ENCODE measurements at places on chromosomes 2 and 18.

GRCh38 chr2:116057538-116057937 is 1615.1 kb downstream of the DPP10 start:
- DNase-seq: no peak

DNA sequence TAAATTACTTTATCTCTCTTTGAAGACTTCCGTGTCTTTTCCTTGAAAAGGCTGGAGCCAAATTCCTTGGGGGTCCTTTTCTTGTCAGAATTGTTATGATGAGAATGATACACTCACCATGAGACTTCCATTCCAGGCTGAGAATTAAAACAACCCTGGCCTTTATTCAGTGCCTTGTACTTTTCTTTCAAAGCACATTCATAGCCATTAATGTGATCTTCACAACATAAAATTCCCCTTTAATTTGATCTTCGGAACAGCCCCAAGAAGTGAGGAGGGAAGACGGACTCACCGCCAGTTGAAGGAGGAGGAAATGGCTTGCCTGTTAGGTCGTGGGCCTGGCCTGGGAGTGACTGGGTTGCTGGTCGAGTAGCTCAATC is 127.3 kb downstream of the DDX1 start:
- DNase-seq: no peak

DNA sequence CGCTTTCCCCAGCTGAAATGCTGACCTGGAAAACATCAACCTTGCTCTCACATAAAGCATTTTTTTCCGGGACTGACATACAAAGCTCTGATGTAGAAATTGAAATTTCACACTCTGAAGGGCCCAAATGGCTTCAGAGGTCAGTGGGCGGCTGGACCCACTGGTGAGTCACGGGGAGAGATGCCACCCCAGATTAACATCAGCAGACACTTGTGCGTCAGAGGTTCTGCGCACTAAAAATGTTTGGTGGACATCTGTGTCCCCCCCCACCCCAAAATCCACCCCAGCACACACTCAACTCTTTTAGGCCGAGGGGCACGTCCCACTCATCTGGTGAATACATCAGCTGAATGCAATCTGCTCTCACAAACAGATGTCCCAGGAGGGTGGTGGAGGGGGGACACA is 208.9 kb downstream of the ASB1 start:
- no peak for DNase-seq

GRCh38 chr2:105928563-105928962 is 183.9 kb downstream of the NCK2 start:
- no peak for DNase-seq

- no peak for DNase-seq
Measured at GRCh38 chr2:121754851-121755236, 607 bp upstream of the TSN start.

GRCh38 chr2:186968277-186968676 is 119.3 kb upstream of the ZSWIM2 start:
- DNase-seq: no peak
